ENCODE measurements at places on chromosomes 12 and 14.
A peak's percentile ranks its signal among the peaks of the same experiment; 100 is the strongest.

DNA sequence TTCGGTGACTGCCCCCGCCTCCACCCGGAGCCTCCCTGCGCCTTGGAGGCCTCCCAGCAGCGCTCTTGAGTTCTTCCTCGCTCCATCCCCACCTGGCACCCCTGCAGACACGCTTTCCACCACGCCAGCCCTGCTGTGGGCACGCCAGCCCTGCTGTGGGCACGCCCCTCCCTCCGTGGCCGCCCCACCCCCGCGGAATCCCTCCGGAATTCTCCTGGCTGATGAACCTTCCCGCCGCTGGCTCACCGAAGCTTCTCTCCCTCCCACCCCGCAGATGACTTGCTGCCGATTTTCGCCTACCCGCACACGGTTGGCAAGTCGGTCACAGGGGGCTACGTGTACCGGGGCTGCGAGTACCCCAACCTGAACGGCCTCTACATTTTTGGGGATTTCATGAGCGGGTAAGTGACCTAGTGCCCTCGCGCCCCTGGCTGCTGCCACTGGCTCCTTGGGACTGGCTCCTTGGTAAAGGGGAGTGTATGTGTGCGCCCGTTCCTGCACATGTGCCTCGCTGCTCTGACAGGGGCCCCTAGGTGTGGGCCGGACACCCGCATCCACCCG is 15.2 kb downstream of the HHIPL1 start:
- DNase-seq, result no peak

DNA sequence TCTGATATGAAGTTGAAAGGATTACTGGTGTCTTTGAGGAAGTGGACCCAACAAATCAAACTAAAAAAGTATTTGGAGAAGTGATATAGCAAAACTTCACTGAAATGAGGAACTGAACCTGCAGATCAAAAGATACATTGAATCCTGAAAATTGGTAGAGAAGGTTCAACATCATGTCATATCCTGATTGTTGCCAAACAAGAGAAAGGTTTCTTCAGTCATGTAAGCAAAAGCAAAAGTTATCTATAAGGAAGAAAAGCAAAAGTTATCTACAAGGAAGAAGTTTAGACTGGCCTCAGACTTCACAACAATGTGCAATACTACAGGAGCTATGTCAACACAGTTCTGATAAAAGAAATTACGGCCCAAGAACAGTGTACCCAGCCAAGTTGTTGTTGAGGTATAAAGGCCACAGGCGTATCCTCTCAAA is 142.7 kb downstream of the RAD51B start:
- DNase-seq, result peak; percentile 75

DNA sequence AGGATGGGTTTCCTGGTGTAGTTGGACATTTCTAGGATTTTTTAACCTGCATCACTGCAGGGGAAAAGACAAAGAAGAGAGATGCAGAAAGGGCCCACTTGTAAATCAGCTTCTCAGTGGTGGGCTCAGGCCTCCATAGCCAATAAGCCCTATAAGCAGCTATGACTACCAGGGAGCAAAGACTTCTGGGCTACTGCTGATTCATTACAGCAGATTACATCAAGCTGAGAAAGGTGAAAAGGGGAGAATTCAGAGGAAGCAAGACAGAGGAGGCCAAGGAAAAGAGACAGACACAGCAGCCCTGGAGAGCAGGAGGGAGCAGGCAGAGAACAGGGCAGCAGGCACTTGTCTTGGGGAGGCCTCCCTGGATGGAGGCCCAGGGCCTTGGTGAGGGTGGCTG is 95.2 kb downstream of the KCNA5 start:
- DNase-seq, result no peak

DNA sequence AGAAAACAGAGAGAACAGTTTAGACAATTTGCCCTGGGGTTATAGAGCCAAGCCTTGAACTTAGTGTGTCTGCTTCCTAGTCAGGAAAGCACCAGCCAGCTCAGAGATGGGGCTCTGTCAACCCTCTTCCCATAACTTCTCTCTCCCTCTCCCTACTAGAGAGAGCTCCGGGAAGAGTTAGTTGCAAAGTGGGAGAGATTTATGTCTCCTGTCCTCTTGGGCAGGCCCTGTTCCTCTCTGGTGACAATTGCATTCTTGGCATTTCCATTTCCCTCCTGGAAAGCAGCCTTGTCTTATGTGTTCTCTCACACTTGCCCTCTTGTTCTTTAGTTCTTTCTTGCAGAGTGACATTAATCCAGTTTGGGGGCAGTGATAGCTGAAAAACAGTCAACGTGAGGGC is 42.1 kb upstream of the TUNAR start:
- no peak for DNase-seq

DNA sequence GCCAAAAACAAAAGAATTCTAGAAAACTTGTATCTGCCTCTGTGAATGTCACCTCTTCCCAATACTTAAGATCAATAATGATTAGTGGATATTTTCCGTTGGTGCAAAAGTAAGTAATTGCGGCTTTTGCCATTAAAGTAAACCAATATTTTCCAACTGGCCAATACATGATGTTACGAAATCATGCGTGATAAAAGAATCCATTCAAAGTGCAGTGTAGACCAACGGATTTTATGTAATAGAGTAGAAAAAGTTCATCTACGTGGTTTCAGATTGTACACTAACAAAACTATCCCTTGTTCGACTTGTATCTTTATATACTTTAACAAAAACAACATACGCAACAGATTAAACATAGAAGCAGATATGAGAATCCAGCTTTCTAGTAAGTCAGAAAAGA is 626 bp upstream of the ZNF268 start:
- no peak for DNase-seq

DNA sequence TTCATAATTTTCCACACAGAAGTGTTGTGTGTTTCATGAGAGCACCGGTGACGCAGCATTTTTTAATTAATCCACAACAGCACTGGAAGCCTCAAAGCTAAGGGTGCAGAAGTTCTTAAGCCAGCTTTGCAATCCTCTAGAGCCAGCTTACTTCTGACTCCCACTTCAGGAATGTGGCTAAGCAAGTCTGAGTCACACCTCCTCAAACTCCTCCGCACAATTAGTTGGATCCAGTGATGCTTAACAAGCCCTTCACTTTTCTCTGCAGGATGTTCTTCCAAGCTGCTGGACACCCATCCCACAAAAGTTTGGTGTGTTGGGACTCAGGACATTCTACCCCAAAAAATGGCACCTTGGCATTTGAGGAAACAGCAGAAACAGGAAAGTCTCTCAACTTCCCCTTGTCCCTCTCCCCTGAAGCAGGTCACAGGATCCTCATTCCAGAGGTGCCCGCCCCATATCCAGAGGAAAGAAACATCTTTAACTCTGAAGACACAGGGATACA is 210.0 kb downstream of the PPM1H start:
- DNase-seq, result peak; percentile 98

DNA sequence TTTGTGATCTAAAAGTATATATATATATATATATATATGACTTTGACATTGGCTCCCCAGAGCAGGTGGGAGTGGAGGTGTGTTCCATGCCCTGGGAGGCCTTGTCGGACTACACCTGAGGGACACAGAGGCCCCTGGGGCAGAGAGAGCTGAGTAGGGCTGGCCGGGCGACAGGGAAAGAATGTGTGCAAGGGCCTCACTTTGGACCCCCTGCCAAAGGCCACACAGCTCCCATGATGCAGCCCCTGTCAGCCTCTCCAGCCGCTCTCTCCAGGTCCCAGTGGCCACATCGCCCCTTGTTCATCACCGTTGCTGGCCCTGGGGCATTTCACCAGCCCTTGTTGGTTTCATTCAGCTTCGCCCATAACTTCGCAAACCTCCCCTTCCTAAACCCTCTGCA is 123.9 kb downstream of the BCL11B start:
- DNase-seq, result no peak

DNA sequence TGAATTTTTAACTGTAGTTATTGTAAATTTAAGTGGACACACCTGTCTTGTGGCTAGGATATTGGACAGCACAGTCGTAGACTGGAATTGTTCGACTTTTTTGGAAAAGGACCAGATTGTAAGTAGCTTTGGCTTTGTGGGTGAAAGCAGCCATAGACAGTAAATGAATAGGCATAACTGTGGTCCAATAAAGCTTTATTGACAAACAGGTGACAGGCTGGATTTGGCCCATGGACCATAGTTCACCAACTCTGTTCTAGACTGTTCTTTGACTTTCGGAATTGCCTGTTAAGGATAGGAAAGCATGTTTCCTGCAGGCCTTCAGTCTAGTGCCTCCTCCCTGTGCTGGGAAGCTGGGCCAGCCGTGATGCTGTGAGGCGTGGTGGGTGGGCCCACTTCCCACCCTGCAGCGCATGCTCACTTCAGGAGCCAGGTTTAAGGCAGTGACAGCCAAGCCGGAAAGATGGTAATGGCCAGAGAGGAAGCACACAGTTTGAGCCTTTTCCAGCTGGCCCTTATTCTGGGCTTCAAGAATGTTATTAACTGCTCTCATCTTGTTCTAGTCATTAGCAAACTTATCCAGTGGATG is 51.8 kb downstream of the PPP2R5C start:
- DNase-seq, result no peak

DNA sequence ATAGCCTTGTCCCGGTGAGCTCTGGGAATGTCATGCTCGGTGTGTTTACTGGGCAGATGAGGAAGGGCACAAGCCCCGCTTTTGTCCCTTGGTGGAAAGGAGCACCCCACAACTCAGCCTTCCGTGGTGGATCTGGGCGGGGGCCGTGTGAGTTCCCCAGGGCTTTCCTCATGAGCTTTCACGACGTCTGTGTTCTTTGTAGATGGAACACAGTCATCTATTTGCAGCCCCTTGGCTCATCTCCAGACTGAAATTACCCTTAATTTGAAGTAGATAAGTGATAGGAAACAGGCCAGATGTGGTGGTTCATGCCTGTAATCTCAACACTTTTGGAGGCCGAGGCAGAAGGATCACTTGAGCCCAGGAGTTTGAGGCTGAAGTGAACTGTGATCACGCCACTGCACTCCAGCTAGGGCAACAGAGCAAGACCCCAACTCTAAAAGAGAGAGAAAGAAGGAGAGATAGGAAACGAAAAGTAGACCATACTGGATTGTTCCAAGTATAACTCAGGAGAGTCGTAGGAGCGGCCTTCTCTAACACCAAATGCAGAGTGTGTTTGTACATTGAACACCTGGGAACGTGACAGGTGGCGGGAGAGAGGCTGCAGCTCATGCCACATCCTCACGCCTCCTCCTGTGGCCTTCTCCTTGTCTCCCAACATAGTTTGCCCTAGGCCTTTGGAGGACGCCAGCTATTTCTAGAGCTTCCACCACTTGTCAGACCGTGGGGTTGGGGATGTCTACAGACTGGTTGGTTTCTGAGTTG is 8.8 kb downstream of the P2RX4 start:
- no peak for DNase-seq

DNA sequence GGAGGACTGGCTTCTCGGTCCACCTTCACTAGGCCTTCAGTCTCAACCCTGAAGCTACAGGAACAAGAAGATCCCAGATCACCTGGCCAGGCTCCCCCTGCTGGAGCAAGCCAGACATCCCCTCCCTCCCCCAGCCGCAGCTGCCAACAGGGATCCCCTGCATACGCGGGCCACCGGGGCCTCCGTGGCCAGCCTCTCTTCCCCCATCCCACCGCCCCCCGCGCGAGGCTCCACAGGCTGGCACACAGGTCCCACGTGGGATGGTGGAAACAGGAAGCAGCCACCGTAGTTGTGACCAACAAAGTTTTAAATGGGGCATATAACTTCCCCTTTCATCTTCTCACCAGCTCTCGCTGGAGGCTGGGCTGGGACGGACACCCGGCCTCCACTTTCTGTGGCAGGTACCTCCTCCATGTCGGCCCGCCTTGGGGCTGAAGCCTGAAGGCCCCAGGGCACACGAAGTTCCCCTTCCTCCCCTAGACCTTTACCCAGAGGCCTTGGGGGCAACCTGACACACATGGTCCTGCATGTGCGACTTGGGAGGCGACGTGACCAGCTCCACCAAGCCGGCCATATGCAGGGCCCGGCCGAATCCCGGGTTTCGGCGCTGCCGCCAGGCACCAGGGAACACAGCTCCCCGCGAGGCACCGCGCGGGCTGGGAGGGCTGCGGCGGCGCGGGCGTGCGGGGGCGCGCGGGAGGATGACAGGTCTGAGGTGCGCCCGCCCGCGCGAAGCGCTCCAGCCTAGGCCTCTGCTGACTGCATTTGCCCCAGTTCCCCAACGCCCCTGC is 44.4 kb upstream of the PNMA1 start:
- peak; percentile 63 for DNase-seq

DNA sequence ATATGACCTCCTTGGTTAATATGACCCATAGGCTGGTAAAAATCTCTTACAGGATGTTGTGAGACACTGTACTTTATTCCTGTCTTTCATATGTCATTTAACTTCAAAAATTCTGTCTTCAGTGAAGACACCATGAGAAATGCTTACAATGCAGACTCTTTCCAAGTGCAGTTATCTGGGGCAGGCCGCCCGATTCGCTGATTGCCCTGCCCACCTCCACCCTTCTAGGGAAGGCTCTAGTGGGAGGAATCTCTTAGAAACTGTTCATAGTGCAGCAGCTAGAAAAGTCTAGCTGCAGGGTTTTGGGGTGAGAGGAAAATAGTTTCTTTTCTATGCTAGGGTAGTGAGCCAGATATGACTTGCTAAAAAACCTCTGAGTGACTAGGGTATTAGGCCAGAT is 15.0 kb upstream of the CIPC start:
- no peak for DNase-seq

- DNase-seq, result no peak
These were observed 141.9 kb downstream of the CHST11 start for GRCh38 chr12:104598342-104599271.

GRCh38 chr12:128137140-128137539 is 129.8 kb upstream of the TMEM132C start:
- no peak for DNase-seq

DNA sequence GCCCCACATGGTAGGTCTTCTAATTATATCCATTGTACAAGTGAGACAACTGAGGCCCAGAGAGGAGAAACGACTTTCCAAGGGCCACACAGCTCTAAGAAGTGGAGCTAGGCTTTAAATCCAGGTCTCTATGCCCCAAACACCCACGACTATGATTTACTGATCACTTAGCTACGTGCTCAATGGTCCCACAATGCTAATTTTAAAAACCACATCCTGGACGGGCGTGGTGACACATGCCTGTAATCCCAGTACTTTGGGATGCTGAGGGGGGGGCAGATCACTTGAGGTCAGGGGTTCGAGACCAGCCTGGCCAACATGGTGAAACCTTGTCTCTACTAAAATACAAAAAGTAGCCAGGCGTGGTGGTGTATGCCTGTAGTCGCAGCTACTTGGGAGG is 8.4 kb upstream of the MLEC start:
- DNase-seq, result no peak

DNA sequence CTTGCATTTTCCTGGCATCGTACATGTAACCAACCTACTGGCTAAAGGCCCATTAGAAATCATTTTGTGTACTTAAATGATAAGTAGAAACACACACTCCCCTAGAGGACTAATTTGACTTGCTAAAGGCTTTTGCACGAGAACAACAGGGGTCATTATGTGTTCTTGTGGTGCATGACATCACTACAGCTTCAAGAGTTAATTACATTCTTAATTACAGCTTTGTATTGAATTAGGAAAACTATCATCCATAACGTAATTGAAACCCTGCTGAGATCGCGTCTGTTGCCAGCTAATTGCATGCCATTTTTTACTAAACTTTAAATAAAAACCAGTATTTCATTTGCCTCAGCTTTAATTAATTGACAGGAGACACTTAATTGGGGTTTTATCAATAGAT is 51.4 kb downstream of the TMEM132C start:
- no peak for DNase-seq

GRCh38 chr14:57078054-57078453 is 190.7 kb downstream of the EXOC5 start:
- DNase-seq, result no peak

- DNase-seq, result no peak
These were observed 8.2 kb upstream of the PAWR start for GRCh38 chr12:79698966-79699365.

All from cardiac fibroblast (primary cell).